ENCODE measurements at places on chromosomes 4 and X. TPM values are rescaled to one million over a fixed set of nuclear protein-coding genes. Genes with fewer than 3 reads are reported as not detected.

- DNase-seq: no peak
Measured at GRCh38 chr4:109434007-109434971, 674 bp downstream of the SEC24B start.

GRCh38 chrX:100995469-100995868, 26.0 kb downstream of the ARL13A start:
- peak; percentile 57 for DNase-seq

The PPP1R2C gene
- not detected for total RNA-seq

The ETDA gene
- not detected for total RNA-seq

Data from foreskin keratinocyte (primary cell).